ENCODE measurements at places on chromosomes 1 and 21.

DNA sequence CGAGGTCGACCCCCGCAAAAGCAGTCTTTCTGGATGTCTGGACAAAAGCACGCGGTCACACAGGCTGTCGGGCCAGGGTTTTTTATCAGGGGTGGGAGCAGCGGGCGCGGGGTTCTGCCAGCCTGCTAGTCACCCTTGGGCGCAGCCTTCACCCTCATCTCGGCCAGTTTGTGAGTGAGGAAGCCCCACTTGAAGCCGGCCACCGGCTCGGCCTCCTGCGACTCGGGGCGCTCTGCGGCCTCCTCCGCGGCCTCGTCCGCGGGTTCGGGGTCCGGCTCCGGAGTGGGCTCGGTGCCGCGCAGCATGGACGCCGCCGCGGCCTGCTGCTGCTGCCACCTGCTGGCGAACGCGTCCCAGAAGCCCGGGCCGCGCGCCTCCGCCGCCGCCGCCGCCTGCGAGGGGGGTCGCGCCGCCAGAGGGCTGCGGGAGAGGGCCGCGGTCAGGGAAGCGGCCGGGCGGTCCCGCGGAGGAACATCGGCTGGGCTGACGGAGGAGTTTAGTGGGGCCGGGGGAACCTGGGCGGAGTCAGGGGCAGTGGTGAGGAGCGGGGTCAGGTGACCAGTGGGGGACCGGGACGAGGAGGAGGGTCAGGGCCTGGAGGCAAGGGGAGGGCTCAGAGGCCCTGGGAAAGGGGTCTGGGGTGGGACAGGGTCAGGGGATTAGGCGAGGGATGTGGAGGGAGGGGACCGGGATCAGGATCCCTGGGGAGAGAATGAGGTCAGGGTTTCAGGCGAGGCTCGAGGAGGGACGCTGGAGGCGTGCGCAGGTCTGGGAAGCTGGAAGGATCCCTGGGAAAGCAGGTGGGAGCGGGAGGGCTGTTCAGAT, 4.5 kb downstream of the C1orf232 start:
- peak; percentile 74 for DNase-seq

DNA sequence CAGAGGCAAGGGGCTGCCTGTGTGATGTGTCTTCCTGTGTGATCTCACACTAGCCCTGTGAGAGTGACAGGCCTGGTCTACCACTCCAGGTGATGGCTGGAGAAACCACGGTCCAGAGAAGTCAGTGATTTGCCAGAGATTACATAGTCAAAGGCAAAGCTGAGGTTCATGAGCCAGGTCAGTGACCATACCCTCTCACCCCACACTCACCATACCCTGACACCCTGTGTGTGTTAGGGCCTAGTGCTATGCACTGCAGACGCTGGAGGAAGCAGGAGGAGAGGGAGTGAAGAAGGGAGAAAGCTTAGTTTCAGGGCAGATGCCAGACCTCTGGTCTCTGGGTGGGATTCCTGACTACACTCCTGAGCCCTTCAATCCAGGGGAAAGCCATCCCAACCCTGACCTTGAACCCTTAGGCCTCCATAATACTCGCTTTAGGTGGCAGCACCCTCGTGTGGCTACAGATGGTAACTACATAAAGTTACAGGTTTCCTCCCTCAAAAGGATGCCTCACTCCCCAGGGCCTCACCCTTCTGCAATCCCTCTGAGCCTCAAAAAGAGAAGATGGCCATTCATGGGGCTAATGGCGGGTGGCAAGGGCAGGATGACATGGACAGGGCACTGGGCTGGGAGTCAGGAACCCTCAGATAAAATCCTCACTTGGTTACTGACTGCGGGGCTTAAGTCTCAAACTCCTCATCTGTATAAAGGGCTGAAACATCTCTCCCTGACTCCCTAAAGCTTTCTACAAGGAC, 20.8 kb upstream of the SDC3 start:
- peak; percentile 62 for DNase-seq

DNA sequence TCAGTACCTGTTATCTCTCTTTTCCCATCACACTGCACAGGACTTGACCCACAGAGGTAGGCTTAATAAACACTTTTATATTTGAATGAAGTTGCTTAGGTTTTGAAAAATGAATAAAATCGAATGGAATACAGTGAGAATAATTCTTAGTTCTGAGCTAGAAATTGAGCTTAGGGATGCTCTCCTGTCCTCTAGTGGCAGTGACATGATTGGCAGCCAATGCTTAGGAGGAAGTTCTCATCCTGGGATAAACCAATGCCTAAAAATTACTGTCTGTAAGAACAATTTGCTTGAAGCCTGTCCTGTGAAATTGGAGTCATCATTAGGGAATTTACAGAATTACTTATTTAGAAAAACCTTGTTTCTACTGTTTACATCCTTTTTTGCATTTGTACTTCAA, 21.3 kb upstream of the CYP4X1 start:
- no peak for DNase-seq

DNA sequence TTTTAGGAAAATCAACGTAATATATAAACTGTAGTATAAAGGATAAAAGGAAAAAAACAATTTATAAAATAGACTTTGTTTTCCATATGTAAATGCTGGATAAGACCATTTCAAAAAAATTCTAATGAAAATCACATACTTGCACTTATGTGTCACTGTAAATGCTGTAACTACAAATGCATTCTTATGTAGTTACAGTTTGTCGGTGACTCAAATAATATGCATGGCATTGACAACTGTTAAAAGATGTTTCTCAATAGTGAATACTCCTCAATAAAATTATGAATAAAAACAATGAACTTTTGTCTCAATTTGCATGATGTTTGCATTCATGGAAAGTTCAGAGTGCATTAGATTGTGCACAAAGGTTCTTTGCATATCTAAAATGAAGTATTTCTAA, 614.0 kb upstream of the CHRM3 start:
- no peak for DNase-seq

- DNase-seq = no peak
Observed at GRCh38 chr1:33880305-33880704, 16.4 kb downstream of the HMGB4 start.

GRCh38 chr1:248850124-248850523, 8.8 kb downstream of the ZNF692 start:
- DNase-seq = no peak

- DNase-seq = no peak
Observed at GRCh38 chr1:1832166-1832565, 53.9 kb upstream of the NADK start.

- no peak for DNase-seq
Observed at GRCh38 chr1:110265186-110265585, 55.1 kb downstream of the KCNC4 start.

- no peak for DNase-seq
Observed at GRCh38 chr1:109523706-109524105, 14.2 kb upstream of the AMIGO1 start.

DNA sequence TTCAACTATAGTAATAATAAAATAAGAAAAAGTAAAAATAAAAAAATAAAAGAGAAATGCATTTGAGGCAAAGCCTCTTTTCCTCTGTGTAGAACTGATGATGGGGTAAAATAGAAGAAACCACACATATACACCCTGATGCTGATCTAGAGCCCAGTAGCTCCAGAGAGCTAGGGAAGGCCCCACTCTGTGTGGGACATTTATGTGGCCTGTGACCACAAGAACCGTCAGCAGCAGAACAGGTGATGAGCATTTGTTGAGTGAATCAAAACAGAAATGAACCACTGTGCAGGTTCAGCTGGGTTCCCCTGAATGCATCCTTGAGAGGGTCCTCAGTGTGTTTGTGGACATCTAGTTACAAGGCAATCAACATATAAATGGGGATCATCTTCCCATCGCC, 221.8 kb upstream of the HOOK1 start:
- no peak for DNase-seq

DNA sequence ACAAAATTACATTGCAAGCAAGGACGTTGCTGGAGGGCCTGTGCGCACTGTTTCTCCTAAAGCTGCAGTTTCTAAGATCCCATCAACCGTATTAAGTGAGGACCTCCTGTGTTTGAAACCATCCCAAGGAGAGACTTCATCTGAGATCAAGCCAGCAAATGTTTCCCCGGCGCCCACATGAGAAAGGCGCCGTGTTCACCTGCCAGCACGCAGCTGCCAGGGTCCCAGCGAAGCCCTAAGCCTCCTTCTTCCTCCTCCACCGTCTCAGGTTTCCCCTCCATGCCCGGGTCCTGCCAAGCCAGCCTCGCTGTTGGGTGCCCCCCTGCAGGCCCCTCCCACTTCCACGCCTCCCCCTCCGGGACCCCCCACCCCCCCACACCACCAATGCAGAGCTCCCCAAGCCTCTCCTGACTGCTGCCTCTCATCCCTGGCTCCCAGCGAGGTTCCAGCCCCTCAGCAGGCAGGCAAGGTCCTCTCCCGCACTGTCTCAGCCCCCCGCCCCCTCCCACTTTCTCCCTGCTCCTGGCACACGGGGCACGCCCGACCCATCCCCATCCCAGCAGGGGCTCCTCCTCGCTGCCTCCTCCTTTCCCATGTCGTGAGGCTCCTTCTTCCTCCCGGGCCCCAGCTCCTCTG, 8.6 kb upstream of the TFF1 start:
- no peak for DNase-seq

DNA sequence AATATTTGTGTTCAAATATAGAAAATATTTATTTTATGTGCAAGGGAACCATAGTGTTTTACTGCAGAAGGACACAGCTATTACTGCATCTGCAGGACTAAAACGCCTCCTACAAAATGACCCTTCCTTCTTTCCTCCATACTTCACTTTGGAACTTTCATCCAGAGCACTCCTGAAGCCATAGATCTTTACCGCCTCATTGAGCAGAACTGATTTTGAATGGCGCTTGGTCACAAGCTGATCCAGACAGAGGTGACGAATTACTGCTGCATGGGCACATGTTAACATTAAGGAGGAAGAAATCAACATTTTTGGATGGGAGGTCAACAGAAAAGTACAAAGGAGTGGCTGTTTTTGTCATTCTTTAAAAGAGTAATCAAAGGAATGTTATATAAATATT, 931.6 kb downstream of the NCAM2 start:
- DNase-seq = no peak

GRCh38 chr21:39976800-39977199, 109.6 kb downstream of the PCP4 start:
- DNase-seq = no peak

DNA sequence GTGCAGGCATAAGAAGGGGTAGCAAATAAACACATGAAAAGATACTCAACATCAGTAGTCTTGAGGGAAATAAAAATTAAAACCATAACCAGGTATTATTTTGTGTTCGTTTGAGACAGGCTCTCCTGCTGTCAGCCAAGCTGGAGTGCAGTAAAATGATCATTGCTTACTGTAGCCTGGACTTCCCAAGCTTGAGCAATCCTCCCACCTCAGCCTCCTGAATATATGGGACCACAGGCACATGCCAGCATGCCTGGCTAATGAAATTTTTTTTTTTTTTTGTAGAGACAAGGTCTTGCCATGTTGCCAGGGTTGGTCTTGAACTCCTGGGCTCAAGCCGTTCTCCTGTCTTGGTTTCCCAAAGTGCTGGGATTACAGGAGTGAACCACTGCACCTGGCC, 108.0 kb downstream of the DNM3 start:
- DNase-seq = no peak

DNA sequence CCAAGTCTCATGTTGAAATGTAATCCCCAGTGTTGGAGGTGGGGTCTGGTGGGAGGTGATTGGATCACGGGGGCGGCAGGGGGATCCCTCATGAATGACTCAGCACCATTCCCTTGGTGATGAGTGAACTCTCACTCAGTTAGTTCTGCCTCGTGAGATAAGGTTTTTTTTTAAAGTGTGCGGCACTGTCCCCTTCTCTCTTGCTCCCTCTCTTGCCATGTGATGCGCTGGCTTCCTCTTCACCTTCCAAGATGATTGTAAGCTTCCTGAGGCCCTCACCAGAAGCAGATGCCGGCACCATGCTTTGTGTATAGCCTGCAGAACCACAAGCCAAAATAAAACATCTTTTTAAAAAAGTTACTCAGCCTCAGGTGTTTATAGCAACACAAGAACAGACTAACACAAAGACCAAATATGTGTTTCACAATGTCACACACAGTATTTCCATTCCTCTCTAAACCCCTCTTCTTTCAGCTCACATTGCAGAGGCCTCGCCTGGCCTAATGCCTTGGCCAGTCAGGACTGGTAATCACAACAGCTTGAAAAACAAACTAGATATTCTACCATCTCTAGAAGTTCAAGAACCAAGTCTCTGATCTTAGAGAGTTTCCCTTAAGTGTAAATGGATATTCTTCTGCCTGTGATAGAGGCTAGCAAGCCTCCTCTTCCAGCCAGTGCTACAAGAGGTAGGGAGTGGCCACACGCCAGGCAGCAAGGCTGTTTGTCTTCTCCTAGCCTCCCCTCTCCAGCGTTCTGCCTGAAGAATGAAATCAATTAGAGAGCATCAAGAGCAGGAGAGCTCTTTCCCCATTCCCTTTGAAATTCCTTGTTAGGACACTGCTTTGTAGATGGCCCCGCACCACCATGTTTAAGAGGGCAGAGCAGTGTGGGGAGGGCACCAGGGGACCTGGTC, 19.6 kb upstream of the RAP1A start:
- DNase-seq = peak; percentile 56

DNA sequence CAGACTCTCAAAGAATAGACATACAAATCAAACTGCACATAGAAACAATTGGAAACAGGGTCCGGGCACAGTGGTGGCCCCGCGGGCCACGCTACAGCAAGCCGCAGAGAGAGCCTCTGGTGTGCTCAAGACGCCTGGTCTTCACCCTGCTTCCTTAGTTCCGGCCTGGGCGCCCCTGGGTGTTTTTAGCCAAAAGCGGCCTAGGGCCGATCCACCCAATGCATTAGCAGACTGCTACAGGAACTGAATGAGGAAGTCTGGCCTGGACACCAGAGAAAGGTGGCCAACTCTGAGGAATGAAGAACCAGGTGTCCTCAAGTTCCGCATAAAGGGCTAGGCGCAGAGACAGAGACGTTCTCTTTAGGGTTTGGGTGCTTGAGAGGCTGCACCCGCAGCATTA, 1.7 kb downstream of the PRRX1 start:
- no peak for DNase-seq

DNA sequence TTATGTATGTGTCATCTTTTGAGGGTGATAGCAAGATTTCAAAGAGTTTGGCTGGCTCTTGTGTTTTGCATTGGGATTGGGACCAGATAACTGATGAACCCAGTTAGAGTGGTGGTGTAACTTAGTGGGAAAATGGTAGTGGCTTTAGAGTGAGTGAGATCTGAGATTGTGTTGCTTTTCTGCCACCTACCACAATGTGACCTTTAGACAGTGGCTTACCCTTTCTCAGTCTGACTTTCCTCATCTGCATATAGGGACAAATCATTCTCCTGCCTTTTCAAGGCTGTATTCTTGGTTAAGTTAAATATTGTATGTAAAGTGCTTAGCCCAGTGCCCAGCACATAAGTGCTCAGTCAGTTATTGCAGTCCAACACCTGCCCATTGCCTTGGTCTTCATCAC, 31.3 kb downstream of the CENPF start:
- DNase-seq = no peak

GRCh38 chr1:31051611-31052010, 13.9 kb downstream of the PUM1 start:
- DNase-seq = no peak

DNA sequence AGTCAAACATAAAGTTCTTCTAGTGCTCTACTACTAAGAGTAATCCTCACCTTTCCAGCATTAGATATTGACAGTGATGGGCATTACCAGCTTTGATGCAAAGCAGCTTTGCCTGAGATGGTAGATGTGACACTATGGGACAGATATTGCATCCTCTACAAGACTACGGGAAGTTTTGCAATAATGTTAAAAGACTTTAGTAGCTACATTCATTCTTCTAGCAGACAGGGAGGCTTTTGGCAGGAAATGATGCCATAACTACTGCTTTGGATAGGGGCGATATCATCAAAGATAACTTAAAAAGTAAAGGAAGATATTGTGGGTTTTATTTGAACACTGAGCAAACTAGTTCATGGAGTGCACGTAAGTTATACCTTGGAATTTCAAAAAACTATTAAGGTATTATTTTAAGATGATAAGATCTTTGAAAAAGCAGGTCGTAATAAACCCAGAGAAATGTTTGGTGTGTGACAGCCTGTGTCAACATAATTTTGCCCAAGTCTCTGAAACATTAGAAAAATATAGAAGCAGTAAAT, 368.3 kb upstream of the TMPRSS15 start:
- DNase-seq = no peak

Data from activated T-cell treated with anti-CD3 and anti-CD28 coated beads, Interleukin-2, amount 50 U/mL, for 48 hours (primary cell).